Pancreas (tissue), 10 donors: ENCODE measurements at places on chromosomes 12 and 14. TPM values are rescaled to one million over a fixed set of nuclear protein-coding genes. Genes with fewer than 3 reads are reported as not detected.

- no peak for DNase-seq
Measured at GRCh38 chr14:61642614-61642982, 52.7 kb upstream of the HIF1A start.

DNA sequence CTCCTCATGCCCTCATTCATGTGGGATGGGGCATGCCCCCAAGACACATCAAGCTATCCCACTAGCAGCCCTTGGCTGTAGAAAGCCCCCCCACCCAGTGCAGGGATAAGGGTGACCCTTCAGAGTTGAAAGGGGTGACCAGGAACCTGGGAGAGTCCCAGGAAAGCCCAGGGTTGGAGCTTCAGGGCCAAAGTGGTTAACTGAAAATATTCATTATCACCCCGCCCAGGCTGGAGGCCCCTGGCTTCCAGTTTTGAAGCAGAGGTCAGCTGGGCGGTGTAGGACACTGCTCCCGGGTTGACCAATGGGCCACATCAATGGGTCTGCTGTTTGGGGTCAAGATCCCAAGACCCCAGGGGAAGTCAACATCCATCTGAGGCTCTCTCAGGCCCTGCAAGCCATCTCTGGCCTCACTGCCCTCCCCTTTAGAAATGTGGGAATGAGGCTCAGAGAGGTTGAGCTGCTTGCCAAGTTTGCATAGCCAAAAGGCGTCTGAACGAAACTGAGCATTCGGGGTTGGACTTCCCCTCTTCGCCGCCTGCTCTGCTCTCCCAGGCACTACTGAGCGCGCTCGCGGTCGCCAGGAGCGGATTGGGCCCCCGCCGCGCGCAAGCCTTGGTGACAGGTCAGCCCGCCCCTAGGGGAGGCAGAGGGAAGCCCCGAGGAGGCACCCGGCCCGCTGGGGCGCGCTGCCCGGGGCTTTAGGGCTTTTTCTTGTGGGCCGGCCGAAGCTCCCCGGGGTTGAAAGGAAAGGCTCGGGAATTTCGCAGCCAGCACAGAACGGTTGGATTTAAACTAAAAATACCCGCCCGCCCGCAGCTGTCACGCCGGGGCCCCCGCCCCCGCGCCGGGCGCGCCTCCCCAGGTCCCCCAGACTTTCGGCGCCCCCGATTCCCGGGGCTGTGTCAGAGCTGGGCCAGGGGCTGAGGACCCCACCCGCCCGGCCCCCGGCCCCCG, 576 bp downstream of the SYNE3 start:
- peak; percentile 58 for DNase-seq

- DNase-seq: no peak
Measured at GRCh38 chr14:99258876-99259726, 12.9 kb downstream of the BCL11B start.

DNA sequence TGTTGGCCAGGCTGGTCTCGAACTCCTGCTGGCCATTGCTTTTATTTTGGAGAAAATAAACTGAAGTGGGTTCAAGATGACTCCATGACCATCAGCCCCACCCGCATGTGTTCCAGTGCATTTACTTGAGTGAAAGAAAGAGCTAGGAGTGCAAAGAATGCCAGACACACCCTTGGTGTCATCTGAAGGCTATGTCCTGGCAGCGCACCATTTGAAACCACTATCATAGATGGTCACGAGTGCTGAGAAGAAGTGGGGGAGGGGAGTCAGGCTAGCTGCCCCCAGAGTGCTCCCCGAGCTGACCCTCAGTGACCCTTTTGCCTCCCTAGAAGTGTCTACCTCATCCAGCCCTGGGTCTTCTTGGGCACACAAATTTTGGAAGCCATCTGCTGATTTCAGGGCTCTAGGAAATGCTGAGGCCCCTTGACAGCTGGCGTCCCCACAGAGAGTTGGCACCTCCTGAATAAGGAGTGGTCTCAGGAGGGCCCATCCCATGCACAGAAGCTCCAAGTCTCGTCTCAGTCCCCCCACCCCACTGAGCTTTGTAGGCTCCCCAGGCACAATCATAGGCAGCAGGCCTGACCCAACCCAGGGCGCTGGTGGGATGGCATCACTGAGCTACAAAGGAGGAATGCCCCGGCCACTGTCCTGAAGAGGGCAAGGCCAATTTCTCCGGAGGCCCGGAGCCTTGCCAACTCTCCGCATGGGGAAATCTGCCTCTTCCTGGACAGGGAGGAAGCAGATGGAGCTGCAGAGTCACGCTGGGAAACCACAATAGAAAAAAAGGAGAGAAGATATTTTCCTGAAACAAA, 28.0 kb downstream of the PXN start:
- no peak for DNase-seq

DNA sequence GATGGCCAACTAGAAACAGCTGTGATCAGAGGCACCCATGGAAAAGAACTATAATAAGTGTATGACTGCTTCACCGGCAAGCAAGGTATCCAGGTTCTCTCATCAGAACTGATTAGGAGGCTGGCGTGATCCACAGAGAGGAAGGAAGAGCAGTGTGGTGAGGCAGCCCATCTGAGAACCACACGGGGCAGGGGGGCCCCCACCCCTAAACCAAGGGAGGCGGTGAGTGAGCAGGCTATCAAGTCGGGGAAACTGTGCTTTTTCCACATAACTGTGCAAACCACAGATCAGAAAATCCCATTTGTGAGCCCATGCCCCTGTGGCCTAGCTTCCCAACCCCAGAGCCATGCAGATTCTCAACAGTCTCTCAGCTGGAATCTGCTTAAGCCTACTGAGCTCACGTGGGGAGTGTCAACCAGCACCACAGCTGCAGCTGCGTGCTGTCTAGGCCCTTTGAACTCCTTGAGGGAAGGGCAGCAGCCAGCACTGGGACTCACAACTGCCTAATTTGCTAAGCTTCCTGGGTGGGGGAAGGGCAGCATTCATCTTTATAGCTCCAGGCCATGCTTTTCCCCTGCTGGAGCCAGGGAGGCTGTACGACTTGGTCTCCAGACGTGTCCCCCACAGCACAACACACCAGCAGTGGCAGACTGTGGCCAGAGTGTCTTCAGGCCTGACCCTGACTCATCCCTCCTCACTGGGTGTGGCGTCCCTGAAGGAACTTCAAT, 444.4 kb upstream of the ATP2B1 start:
- DNase-seq: no peak

Gene KRT2
- not detected for total RNA-seq

DNA sequence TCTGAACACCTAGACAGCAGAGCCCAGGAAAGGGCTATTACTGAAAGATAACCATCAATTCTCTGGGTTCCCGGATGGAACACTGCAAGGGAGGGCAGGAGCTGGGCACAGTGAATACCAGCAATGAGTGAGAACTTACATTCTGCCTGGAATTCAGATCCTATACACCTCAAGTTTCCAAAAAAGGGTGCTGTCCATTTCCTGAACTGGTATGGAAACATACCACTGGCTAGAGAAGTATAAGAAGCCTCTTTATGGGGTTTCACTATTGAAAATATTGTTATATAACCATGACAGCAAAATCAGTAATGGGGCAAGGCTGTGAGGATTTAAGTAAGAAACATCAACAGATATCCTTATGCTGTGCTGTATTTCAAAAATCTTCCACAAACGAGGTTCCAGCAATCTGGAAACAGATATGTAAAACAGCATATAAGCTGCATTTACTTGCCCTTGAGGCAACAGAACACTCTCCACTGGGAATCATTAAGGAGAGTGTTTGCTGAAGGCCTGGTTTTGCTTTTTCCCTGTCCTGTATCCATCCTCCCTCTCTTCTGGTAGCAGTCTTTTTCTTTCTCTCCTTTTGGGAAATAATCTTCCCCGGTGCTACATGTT, 53.3 kb upstream of the GTF2A1 start:
- DNase-seq: no peak

Gene C2CD5
- 26.3 TPM for total RNA-seq

DNA sequence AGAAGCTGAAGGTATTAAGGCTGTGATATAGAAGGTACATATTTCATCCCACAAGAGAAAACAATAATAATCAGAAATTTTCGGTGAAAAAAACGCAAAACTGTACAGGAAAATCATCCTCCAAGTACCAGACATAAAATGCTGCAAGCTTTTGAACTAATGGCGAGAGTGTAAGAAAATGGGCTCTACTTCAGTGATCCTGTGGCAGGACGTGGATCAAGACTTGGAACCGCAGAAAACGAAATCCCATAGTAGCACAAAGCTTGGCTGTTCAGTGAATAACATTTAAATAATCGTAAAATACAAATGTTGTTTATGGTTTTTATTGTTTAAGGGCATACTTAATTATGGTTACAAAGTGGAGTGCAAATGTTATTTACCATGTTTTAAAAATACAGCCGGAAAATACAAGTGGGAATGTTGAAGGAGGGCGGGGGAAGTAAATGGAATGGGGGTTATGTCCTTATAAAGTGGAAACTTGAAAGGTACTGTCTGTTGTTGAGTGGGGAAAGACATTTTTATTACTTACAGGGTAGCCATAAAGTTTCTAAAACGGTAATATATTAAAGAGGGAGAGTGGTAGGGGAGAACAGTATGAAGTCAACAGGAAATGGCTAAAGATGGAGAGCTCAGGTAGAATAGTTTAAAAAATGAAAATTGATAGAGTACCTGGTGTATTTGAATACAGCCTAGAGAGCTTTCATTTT, 1.1 kb downstream of the SMIM10L1 start:
- no peak for DNase-seq

DNA sequence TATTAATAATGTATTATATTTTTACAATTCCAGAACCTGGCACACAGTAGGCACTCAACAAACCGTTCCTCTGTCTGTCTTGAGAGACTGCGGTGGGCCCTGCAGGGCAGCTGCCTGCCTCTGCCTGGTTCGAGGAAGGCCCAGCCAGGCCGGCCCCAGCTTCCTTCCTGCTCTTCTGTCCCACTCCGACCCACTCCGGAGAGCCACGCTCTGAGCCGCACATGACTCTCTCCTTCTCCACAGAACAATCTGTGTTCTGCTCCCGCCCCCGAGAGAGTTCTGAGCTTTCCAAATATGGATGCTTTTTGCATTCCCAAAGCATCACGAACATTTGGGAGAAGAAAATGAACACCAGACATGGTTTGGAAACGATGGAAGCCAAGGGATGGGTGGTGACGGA, 57.3 kb downstream of the TTC7B start:
- DNase-seq: no peak

DNA sequence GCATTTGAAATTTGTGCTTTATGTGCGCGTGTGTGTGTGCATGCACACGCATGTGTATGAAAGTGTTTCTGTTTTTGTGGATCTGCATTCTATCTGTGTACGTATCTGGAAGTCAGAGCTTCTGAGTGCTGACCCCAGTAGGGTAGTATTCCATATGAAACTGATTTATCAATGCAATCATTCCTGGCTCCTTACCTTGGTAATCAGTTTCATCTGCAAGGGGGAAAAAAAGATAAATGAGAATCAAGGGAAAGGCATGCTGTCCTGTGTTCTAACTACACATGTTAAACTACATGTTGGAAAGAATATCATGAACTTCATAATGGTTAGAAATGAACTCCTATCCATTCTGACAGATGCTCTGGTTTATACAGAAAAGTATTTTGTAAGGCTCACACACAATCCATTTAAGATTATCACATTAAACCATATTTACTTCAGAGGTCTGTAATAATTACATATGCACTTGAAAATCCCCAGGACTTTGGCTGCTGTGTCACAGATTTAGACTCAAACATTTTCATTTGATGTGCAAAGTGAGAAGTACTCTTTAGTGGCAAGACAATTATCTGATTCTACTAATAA, 276.1 kb upstream of the LMO3 start:
- no peak for DNase-seq

GRCh38 chr14:97266653-97267052, 469.5 kb downstream of the VRK1 start:
- no peak for DNase-seq

DNA sequence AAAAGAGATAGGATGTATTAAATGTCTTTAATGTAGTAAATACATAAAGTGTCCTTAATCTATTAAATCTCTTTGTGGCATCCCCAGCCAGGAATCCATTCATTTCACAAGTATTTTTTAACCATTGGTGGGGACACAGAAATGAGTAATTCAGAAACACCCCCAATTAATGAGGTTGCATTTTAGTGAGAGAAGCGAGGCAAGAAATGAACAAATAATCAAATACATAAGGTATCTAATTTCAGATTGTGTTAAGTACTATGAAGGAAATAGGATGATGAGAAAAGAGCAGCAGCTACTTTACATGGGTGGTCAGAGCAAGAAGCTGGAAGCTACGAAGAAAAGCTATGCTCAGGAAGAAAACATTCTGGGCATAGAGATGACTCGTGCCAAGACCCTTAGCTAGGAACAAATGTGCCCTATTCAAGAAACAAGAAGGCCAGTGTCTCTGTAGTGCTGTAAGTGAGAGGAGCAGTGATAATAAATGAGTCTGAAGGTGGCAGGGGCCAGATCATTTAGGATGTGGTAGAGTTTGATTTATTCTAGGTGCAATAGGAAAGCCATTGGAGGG, 60.5 kb upstream of the IGF1 start:
- DNase-seq: no peak

DNA sequence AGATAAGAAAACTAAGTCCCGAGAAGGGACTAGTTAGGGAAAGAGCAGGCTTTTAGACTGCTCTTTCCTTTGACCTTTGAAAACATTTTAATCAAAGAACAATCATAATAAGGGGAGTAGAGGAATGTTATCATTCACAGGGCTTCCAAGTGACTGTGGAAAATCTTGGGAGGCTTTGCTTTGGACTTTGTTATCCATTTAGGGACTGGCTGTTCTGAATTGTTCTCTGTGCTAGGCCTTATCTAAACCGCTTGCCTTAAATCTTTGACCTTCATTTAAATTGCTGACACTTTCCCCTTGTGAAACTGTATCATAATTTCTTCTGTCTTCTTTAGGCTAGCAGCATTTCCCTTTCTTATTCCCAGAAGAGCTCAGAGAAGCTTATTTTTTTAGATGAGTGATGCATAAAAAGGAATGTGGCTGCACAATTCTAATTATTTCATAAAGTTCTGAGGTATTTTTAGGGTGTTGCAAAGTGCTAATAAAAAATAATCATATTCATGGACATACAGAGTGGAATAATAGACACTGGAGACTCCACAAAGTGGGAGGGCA, 9.5 kb upstream of the CALM1 start:
- DNase-seq: no peak

- DNase-seq: no peak
Measured at GRCh38 chr12:47268501-47269454, 189.0 kb upstream of the AMIGO2 start.

Gene ABCD2
- 0.04 TPM for total RNA-seq

Gene BDKRB1
- total RNA-seq: 0.12 TPM

- no peak for DNase-seq
Measured at GRCh38 chr12:69204191-69204590, 35.2 kb upstream of the CPSF6 start.

- DNase-seq: no peak
Measured at GRCh38 chr14:33730156-33730555, 220.7 kb downstream of the EGLN3 start.
